ENCODE measurements at places on chromosomes 4 and X.

- no peak for DNase-seq
Observed at GRCh38 chr4:20505927-20506326, 194.3 kb upstream of the PACRGL start.

GRCh38 chrX:88977835-88978234, 230.8 kb downstream of the CPXCR1 start:
- no peak for DNase-seq

GRCh38 chr4:14178421-14178820, 550.9 kb upstream of the BOD1L1 start:
- no peak for DNase-seq

DNA sequence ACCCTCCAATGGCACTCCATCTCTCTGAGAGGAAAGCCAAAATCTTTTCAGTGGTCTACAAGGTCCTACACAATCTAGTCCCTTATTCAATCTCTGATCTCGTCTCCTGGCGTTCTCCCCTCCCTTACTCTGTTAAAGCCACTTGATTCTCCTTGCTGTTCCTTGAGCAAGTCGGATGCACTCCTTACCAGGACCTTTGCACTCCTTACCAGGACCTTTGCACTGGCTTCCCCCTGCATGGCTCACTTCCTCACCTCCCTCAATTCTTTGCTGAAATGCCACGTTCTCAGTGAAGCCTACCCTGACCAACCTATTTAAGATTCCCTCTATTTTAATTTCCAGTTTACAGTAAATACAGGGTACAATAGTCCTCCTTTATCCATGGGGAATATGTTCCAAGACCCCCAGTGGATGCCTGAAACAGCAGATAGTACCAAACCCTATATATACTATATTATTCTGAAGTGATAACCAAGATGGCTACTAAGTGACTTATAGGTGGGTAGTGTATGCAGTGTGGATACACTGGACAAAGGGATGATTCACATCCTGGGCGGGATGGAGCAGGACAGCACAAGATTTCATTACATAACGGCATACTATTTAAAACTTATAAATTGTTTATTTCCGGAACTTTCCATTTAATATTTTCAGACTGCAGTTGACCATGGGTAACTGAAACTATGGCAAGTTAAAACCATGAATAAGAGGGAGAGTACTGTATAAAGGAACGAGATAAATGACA, 6.5 kb upstream of the DLG3 start:
- DNase-seq = no peak

- no peak for DNase-seq
Observed at GRCh38 chrX:23937100-23937499, 29.3 kb downstream of the CXorf58 start.

DNA sequence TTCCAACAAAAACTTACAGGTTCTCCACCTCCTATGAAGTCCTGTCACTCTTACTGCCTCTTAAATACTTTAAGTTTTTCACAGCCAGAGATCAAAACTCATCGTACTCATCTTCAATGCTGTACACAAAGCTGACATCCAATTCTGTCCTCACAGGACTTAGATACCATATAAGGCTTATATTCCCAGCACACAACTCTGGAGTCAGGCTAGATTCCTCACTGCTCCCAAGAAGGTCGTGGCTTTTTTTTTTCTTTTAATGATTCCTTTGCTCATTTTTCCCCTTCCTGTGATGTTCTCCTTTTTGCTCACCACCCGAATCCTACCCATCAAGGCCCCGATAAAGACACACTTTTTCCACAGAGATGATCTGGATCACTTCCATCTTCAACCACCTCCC, 914 bp downstream of the TRAPPC2 start:
- no peak for DNase-seq

- DNase-seq = no peak
Observed at GRCh38 chrX:68878977-68879645, 50.3 kb downstream of the EFNB1 start.

GRCh38 chr4:101294597-101294996, 52.7 kb downstream of the PPP3CA start:
- DNase-seq = no peak

GRCh38 chr4:12692815-12693214, 791.3 kb downstream of the RAB28 start:
- no peak for DNase-seq

- DNase-seq = no peak
Observed at GRCh38 chr4:8854016-8854415, 17.6 kb downstream of the HMX1 start.

DNA sequence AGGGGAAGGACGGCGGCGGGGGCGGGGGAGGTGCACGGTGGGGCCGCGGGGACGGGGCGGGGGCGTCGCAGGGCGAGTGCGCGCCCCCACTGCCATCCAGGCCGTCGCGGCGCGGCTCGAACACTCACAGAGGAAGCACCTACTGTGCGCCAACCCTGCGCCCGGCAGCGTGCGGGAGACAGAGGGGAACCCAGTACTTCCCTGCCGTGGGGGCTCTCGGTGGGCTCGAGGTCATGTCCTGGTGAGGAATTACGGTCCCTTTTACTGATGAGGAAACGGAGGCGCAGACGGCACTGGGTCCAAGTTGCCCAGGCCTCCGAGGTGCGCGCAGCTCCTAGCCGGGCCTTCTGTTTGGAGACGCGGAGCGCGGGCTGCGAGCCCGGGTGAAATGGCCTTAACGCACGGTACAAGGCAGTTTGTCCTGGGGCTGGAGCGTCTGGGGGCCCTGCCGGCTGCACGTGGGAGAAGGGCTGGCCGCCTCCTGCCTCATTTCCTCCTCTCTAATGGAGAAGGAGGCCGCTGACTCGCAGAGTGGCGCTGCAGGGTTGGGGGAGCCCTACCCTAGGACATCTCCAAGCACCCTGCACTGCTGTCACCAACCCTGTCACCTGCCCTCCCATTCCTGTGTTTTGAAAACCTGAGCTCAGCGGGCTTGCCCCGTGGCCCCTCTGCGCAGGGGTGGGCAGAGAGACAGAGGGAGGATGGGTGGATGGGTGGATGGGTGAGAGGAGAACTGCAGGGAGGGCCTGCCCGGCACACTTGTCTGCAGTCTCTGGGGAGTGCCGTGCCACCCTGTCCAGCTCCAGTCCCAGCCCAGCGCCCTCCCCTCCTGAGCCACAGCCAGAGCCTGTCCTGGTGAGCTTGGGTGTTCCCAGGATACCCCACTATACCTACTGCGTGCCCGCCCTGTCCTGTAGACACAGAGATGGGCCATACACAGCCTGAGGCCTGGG, 106.0 kb downstream of the ADRA2C start:
- DNase-seq = no peak

DNA sequence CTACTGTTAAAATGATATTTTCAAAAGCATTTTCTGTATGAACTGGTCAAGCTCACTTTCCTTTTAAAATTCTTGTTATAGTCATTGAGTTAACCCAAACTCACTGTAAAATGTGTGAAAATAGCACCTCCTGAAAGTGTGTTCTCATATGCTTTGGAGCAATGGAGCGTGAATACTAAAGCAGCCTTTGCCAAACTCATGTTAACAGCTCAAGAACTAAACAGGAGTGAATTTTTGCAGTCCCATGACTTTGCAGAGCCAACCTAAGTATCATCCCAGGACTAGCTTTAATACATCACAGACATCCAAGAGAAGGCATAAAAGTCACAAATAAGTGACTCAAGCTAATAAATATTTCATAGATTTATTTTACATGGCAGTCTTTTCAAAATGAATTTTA, 2.3 kb downstream of the AMMECR1 start:
- no peak for DNase-seq

DNA sequence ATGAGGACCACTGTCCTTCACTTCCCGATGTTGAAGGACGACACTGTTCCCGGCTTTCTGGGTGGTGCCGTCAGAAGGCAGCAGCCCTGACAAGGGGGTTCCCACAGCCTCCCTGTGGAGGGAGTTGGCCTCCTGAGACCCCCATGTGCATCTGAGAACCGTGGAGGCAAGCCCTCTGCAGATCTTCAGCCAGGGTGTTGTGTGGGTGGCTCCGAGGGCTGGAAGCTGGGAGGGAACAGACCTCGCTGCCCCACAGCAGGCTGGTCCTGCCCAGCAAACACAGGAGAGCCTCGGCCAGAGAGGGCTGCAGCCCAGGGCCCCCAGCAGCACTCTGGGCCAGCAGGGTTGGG, 16.2 kb downstream of the DGKQ start:
- DNase-seq = no peak

- no peak for DNase-seq
Observed at GRCh38 chr4:186078981-186079638, 10.2 kb downstream of the TLR3 start.

GRCh38 chr4:185257694-185258093, 48.3 kb downstream of the SNX25 start:
- DNase-seq = no peak

- DNase-seq = no peak
Observed at GRCh38 chr4:175405961-175406360, 406.1 kb downstream of the GPM6A start.

GRCh38 chrX:68846536-68846935, 17.7 kb downstream of the EFNB1 start:
- DNase-seq = no peak

GRCh38 chr4:25863347-25863784, 578 bp upstream of the SEL1L3 start:
- no peak for DNase-seq

GRCh38 chr4:76977736-76978350, 28.3 kb downstream of the SEPTIN11 start:
- no peak for DNase-seq

Data from stimulated activated CD8-positive, alpha-beta memory T cell treated with anti-CD3 and anti-CD28 coated beads, Interleukin-7, amount 100 ng/mL, for 24 hours (primary cell).